Left renal cortex interstitium (tissue), 4 donors: ENCODE measurements at places on chromosomes 3 and 15. TPM values are rescaled to one million over a fixed set of nuclear protein-coding genes. Genes with fewer than 3 reads are reported as not detected.

DNA sequence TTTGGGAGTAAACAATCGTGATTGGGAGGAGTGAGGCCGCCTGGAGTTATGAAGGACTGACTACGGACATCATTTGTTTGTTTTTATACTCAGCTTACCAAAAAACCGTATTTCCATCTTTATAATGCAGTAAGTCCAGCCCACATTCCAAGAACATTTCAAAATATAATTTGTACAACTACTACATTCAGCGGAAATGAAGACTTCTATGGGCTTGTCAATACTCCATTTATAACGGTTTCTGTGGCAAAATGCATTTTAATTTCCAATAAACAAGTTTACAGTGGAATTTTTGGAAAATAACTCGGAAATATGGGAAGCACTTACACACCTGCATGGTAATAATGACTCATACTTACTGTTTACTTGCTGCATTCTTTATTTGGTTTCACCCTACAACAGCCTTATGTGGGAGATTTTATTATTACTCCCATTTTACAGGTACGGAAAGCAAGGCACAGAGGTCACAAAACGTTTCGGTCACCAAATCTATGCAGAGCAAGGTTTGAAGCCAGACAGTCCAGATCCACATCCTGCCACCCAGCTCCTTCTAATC, 62.3 kb downstream of the LDHAL6B start:
- DNase-seq: no peak

COL8A1 gene
- polyA plus RNA-seq: 5.4 TPM

DNA sequence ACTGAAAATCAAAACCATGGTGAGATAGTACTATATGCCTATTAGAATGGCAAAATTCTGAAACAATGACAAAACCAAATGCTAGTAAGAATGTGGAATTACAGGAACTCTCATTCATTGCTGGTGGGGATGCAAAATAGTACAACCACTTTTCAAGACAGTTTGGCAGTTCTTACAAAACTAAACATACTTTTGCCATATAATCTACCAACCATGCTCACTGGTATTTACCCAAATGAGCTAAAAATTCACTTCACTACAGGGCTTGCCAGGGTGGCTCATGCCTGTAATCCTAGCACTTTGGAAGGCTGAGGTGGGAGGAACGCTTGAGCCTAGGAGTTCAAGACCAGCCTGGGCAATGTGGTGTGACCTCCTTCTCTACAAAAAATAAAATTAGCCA, 40.0 kb downstream of the MYO9A start:
- DNase-seq: no peak

SLC4A7 gene
- polyA plus RNA-seq: 34.7 TPM

DNA sequence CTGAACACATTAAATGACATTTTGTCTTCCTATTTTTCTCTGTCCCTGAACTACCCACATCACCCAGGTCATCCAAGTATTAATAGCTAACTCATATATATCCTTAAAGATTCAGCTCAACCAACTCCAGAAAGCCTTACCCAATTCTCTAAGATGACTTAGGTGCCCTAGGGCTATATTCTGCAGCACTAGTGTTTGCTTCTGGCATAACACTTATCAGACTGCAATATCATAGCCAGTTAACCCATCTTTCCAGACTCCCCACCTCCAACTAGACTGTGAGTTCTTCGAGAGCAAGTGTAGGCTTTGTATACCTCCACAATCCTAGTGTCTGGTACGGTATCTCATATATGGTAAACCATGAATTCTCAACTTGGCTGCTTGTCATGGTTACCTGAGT, 50.7 kb downstream of the SST start:
- no peak for DNase-seq
